Activated naive CD8-positive, alpha-beta T cell treated with anti-CD3 and anti-CD28 coated beads, Interleukin-2, amount 50 U/mL, for 24 hours (primary cell): ENCODE measurements at places on chromosomes 7 and 10.

- no peak overlapping the region for H3K27ac ChIP-seq
- H3K4me1 ChIP-seq = peaks cover 7% of the 10 kb centered on the region
- no peaks in the 10 kb centered on the region for H3K27me3 ChIP-seq
These were observed 124.2 kb downstream of the ARHGAP12 start for GRCh38 chr10:31804352-31804810.

- no peak for DNase-seq
- H3K27me3 ChIP-seq = peaks cover under 1% of the 10 kb centered on the region
These were observed 2.2 kb upstream of the LMBR1 start for GRCh38 chr7:156895024-156895780.

- H3K27ac ChIP-seq = no peak overlapping the region
- DNase-seq = no peak
- no peaks in the 10 kb centered on the region for H3K36me3 ChIP-seq
- no peak overlapping the region for H3K4me3 ChIP-seq
These were observed 96.7 kb downstream of the HTR5A start for GRCh38 chr7:155166673-155167370.

GRCh38 chr7:82549616-82550285, 106.2 kb upstream of the CACNA2D1 start:
- no peaks in the 10 kb centered on the region for H3K36me3 ChIP-seq
- H3K4me1 ChIP-seq = no peaks in the 10 kb centered on the region
- DNase-seq = no peak

GRCh38 chr7:125670926-125671572, 741.4 kb upstream of the POT1 start:
- no peak overlapping the region for H3K4me3 ChIP-seq
- H3K36me3 ChIP-seq = no peaks in the 10 kb centered on the region
- no peaks in the 10 kb centered on the region for H3K4me1 ChIP-seq
- no peak for DNase-seq

GRCh38 chr10:130638991-130639390, 502.8 kb downstream of the GLRX3 start:
- no peak overlapping the region for H3K4me3 ChIP-seq
- H3K27me3 ChIP-seq = peaks cover 24% of the 10 kb centered on the region
- H3K27ac ChIP-seq = no peak overlapping the region
- no peaks in the 10 kb centered on the region for H3K36me3 ChIP-seq
- no peak for DNase-seq

- no peak for DNase-seq
- no peaks in the 10 kb centered on the region for H3K4me1 ChIP-seq
- peaks cover 6% of the 10 kb centered on the region for H3K27me3 ChIP-seq
- H3K4me3 ChIP-seq = no peak overlapping the region
- H3K27ac ChIP-seq = no peak overlapping the region
These were observed 258.2 kb downstream of the FRMD4A start for GRCh38 chr10:14072541-14072940.

GRCh38 chr10:6868036-6868725, 288.1 kb upstream of the PRKCQ start:
- no peak overlapping the region for H3K4me3 ChIP-seq
- no peak overlapping the region for H3K27ac ChIP-seq
- no peak for DNase-seq
- peaks cover 15% of the 10 kb centered on the region for H3K27me3 ChIP-seq

- peaks cover 10% of the 10 kb centered on the region for H3K36me3 ChIP-seq
- peak overlapping the region; percentile 84 for H3K4me3 ChIP-seq
- H3K27me3 ChIP-seq = peaks cover 74% of the 10 kb centered on the region
- peak overlapping the region; percentile 94 for H3K27ac ChIP-seq
These were observed 4.7 kb upstream of the SPAG6 start for GRCh38 chr10:22340329-22341189.

DNA sequence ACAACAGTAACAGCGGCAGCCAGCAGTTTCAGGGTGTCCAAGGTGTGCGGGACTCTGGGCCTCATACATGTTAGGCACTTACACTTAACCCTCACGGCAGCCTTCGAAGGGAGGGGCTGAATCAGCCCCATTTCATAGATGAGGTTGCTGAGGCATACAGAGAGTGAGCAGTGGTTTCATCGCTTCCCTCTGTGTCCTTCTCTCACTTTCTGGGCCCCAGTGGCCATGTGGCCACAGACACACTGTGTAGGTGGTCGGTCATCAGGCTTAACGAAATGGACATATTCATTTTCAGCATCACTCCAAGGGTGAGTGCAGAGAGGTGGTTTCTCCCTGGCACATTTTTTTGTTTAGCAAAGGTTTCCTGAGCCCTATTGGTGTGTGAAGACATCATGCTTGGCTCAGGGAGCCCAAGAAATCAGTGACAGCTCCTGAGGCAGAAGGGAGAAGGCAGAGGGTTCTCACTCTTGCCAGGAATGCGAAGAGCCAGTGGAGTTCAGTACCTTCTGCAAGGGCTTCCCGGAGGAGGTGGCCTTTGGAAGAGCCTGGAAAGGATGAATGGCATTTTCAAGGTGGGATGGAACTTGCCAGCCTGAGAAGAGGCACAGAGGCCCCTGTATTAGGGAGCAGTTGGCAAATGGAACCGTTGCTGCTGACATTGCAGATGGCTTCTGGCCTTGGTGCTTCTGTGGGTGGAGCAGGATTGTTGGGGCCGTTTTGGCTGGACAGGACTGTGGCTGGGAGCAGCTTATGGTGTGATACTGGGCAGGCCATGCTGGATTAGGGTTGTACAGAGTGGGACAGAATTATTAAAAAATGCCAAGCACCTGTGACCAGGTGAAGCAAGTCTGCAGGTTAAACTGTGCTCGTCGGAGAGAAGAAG, 61.7 kb upstream of the PPIF start:
- peaks cover 48% of the 10 kb centered on the region for H3K4me1 ChIP-seq
- peak overlapping the region; percentile 79 for H3K27ac ChIP-seq
- H3K36me3 ChIP-seq = peaks cover 14% of the 10 kb centered on the region
- DNase-seq = peak; percentile 49
- peak overlapping the region; percentile 58 for H3K4me3 ChIP-seq

GRCh38 chr10:56348101-56348500, 13.0 kb downstream of the ZWINT start:
- no peak overlapping the region for H3K27ac ChIP-seq
- peaks cover 4% of the 10 kb centered on the region for H3K36me3 ChIP-seq
- H3K4me3 ChIP-seq = no peak overlapping the region
- DNase-seq = no peak
- H3K27me3 ChIP-seq = no peaks in the 10 kb centered on the region
- H3K4me1 ChIP-seq = no peaks in the 10 kb centered on the region

DNA sequence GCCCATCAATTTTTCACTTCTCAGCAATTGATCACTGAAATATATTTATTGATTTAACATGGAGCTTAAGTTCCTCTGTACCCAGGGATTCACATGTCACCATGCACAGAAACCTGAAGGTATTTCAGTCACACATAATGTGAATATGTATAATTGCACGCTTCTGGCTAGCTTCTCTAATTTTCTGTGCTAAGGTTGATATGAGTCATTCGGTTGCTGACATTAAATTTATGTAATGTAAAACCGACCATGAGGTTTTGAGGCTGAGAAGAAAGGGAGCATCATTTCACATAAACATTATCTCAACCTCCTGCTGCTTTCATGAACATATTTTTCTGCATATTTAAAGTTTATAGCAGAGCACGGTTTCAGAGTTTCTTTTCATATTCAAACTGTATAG, 381.0 kb upstream of the TPK1 start:
- H3K36me3 ChIP-seq = no peaks in the 10 kb centered on the region
- H3K27ac ChIP-seq = no peak overlapping the region
- H3K4me1 ChIP-seq = no peaks in the 10 kb centered on the region
- no peak for DNase-seq
- no peaks in the 10 kb centered on the region for H3K27me3 ChIP-seq

- no peak overlapping the region for H3K4me3 ChIP-seq
- peak; percentile 40 for DNase-seq
- peaks cover 3% of the 10 kb centered on the region for H3K27me3 ChIP-seq
- H3K4me1 ChIP-seq = no peaks in the 10 kb centered on the region
- no peak overlapping the region for H3K27ac ChIP-seq
These were observed 98.6 kb upstream of the FGFR2 start for GRCh38 chr10:121696854-121697253.

DNA sequence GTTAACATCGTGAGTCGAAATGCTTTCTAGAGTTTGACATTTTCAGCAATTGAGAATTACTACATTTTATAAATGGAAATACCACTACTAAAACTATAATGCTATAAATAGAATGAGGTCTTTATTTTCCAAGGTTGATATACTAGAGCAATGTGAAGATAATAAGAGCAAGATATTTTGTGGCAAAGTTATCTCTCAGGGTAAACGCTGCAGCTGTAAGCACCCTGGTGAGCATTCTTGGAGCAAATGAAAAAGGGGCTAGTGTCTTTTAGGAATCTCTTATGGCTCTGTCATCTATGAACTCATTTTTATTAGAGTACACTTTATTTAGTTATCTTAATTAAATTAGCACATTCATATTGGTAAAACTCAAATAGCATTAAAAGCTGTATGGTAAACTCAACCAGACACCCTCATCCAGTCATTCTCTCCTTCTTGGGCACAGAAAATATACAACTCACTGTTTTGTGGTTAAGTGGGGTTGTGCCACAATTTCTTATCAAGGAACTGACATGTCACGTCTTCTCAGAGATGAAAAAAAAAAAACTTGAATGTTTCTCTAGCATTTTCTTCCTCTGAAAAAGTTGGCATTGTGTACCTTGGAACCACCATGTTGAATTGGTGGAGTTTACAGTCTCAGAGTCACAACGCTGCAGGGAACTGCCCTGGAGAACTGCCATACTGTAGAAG, 289.5 kb upstream of the PFKP start:
- no peaks in the 10 kb centered on the region for H3K36me3 ChIP-seq
- peaks cover 4% of the 10 kb centered on the region for H3K27me3 ChIP-seq
- H3K4me1 ChIP-seq = no peaks in the 10 kb centered on the region
- no peak for DNase-seq
- no peak overlapping the region for H3K27ac ChIP-seq
- no peak overlapping the region for H3K4me3 ChIP-seq

DNA sequence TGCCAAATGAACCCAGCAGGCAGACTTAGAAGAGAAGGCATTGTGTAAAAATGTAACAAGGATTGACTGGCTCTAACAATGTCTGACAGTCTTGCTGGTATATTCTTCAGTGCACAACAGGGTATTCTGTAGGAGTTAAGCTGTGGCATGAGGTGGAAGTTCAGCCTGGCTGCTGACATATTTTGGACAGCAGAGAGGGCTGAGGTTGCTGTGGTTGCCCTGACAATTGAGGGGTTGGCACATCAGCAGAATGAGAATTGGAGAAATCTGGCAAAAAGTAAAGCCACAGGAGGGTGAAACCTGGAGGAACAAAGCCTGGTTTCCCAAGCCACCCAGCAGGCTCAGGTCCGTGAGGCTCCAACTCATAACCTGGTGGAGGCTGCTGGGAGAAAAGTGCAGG, 220.2 kb downstream of the JAZF1 start:
- H3K27me3 ChIP-seq = no peaks in the 10 kb centered on the region
- H3K4me1 ChIP-seq = peaks cover 2% of the 10 kb centered on the region

DNA sequence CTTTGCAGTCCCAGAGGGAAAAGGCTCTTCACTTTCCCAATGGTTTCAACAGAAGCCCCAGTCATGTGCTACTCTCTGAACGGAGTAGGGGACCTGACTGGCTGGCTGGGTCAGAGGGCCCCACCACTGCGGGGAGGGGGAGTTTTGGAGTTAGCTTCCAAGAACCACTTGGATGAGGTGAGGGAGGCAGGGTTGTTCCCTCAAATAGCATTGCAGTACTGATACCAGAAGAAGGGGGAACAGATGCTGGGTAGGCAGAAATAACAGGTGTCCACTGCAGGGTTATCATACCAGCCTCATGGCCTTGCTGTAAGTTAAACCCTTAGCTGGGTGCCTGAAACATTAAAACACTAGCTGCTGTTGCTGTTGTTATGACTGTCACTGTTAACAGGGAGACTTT, 131.3 kb downstream of the UBE2H start:
- no peak for DNase-seq
- peaks cover 5% of the 10 kb centered on the region for H3K36me3 ChIP-seq
- H3K4me1 ChIP-seq = peaks cover 5% of the 10 kb centered on the region
- H3K4me3 ChIP-seq = no peak overlapping the region

- no peaks in the 10 kb centered on the region for H3K36me3 ChIP-seq
- H3K4me1 ChIP-seq = peaks cover 2% of the 10 kb centered on the region
- H3K27me3 ChIP-seq = no peaks in the 10 kb centered on the region
- no peak for DNase-seq
These were observed 114.1 kb upstream of the PDLIM1 start for GRCh38 chr10:95404864-95405263.

DNA sequence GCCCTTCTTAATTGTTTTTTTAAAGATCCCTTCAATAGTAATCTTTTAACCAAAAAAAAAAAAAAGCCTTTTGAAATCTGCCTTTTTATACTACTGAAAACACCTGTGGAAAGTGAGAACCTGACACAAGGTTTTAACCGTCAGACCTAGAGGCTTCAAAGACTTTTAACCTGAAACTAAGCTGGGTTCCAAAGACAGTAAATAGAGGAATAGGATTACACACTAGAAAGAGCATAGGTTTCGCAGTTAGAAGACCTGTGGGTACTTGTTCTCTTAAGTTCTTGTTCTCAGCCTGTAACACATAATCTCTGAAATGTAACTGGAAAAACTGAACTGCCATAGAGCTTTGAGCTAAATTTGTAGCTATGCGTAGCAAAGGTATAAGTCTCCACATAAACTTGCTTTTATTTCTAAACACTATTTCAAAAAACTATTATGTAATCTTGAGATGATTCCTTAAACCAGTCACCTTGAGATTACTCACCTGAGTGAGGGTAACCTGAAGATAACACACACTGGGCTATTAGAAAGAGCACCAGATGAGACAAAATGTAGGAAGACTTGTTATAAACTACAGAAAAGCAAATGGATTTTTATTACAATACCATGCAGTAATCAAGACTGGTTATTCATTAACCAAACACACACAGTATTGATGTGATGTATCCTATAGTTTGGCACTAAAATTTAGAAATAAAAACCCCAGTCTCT, 196.6 kb upstream of the FRMD4A start:
- no peaks in the 10 kb centered on the region for H3K27me3 ChIP-seq
- H3K27ac ChIP-seq = peak overlapping the region; percentile 48
- H3K4me1 ChIP-seq = peaks cover 82% of the 10 kb centered on the region
- peaks cover 54% of the 10 kb centered on the region for H3K36me3 ChIP-seq

GRCh38 chr10:14039968-14040668, 290.6 kb downstream of the FRMD4A start:
- H3K4me1 ChIP-seq = peaks cover 7% of the 10 kb centered on the region
- no peaks in the 10 kb centered on the region for H3K36me3 ChIP-seq
- H3K27me3 ChIP-seq = no peaks in the 10 kb centered on the region
- no peak overlapping the region for H3K27ac ChIP-seq
- no peak for DNase-seq
- no peak overlapping the region for H3K4me3 ChIP-seq

DNA sequence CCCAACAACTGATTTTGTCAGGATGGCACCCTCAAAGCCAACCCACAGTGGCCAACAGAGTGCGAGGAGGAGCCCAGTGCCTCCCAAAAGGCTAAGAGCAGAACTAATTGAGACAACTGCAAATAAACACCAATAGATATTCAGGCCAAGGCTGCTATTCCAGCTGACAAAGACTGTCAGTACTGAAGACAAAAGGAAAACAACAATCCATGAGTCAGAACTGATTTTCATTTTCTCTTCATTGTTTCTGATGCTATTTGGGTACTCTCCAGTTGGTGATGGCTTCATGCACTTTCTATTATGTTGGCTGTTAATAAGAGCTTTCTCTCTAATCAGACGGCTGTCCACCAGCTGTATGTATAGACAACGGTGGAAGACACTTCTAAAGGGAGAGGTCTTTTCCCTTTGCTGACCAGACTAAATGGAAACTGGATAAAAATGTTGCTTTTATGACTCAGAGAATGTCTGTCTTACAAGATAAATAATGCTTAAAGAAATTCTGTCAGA, 515.9 kb downstream of the PARD3 start:
- no peak overlapping the region for H3K4me3 ChIP-seq
- no peak overlapping the region for H3K27ac ChIP-seq
- H3K27me3 ChIP-seq = no peaks in the 10 kb centered on the region
- no peaks in the 10 kb centered on the region for H3K36me3 ChIP-seq

- H3K36me3 ChIP-seq = peaks cover 47% of the 10 kb centered on the region
- no peak for DNase-seq
- H3K27me3 ChIP-seq = no peaks in the 10 kb centered on the region
- H3K27ac ChIP-seq = no peak overlapping the region
These were observed 18.6 kb downstream of the NUDCD3 start for GRCh38 chr7:44471850-44472249.
